Activated CD4-positive, CD25-positive, alpha-beta regulatory T cell (primary cell): ENCODE measurements at places on chromosomes 3 and 15.

DNA sequence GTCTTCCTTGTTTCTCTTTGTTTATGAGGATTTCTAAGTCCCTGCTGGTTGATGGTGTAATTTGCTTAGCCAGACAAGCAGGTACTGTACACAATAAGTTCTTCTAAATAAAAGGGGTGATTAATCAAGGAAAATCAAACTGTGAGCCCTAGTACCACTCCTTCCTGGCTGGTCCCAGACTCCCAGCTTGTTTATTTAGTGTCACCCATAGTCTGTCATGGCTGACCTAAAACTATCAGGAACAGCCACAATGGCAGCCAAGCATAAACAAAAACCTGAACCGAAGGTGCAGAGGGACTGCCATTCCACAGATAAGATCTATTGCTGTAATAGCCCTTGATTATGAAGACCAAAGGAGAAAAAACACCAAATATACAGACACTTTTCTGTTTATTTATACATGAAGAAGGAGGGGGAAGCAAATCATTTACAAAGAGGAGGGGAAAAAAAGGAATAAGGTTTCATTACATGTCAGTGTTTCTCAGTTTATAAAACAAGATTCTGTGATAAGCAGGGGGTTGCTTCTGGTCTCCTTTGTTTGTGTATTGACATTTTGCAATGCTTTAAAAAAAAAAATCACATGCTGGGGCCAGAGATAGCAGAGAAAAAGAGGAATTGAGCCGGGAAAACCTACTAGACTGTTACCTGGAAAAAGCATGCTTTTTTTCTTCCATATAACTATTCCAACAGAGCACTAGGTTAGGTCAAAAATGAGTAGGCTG, 182.4 kb upstream of the DPH6 start:
- DNase-seq: no peak

- DNase-seq: no peak
Measured at GRCh38 chr3:72361990-72362389, 486.3 kb downstream of the SHQ1 start.

GRCh38 chr3:194278186-194278845, 72.8 kb downstream of the CPN2 start:
- DNase-seq: no peak

DNA sequence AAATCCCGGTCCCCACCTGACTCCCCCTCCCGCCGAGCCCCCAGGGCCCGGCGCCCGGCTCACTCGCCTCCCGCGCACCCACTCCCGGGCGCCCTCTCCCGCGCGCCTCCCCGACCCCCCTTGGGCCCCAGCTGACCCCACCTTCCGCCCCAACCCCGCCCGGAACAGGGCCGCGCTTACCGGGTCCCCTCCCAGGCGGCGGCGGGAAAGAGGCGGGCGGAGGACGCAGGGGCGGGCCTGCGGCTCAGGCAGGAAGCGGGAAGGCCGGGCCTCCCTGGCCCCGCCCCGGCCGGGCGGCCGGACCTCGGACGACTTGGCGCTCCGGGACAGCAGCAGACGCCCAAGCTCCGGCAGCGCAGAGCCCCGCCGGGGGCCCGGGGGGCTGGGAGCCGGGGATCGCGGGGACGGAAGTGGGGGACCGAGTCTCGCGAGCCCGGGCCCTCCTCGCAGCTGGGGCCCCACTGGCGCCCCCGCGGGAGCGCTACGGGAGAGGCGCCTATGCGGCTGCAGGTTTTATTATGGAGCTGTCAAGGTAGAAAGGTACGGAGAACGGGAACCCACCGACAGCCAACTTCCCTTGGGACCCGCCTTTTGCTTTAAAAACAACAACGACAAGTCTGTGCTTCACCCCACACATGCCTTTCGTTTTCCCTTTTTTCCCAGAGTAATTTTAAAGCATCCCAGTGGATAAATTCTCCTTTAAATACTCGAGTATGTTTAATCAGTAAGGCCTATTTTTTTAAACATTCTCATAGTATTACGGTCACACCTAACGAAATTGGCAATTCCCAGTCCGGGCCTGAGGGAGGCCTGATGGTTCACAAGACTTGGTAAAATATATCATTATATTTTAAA, at the start of gene SLC41A3:
SLC41A3 (minus strand) TSS at position 212 of the 855 bp plus-strand sequence. CDS start 15,905 bp downstream, outside the sequence.
- peak; percentile 78 for DNase-seq

GRCh38 chr3:42256135-42256819, 9.7 kb downstream of the CCK start:
- no peak for DNase-seq

- DNase-seq: no peak
Measured at GRCh38 chr3:150975992-150976368, 3.5 kb upstream of the CLRN1 start.

GRCh38 chr3:122907471-122907870, 112.6 kb downstream of the SLC49A4 start:
- DNase-seq: no peak

- no peak for DNase-seq
Measured at GRCh38 chr3:30893678-30894325, 659 bp downstream of the GADL1 start.

- DNase-seq: no peak
Measured at GRCh38 chr3:195302431-195302830, 31.5 kb upstream of the XXYLT1 start.

GRCh38 chr3:118941236-118941635, 93.4 kb downstream of the IGSF11 start:
- DNase-seq: no peak

- no peak for DNase-seq
Measured at GRCh38 chr3:102195198-102195948, 239.4 kb upstream of the ZPLD1 start.

- no peak for DNase-seq
Measured at GRCh38 chr15:99102332-99103235, 2.3 kb upstream of the SYNM start.

GRCh38 chr3:162865466-162865865, 1368.9 kb downstream of the OTOL1 start:
- DNase-seq: no peak

- no peak for DNase-seq
Measured at GRCh38 chr3:188330138-188330537, 176.2 kb downstream of the LPP start.

DNA sequence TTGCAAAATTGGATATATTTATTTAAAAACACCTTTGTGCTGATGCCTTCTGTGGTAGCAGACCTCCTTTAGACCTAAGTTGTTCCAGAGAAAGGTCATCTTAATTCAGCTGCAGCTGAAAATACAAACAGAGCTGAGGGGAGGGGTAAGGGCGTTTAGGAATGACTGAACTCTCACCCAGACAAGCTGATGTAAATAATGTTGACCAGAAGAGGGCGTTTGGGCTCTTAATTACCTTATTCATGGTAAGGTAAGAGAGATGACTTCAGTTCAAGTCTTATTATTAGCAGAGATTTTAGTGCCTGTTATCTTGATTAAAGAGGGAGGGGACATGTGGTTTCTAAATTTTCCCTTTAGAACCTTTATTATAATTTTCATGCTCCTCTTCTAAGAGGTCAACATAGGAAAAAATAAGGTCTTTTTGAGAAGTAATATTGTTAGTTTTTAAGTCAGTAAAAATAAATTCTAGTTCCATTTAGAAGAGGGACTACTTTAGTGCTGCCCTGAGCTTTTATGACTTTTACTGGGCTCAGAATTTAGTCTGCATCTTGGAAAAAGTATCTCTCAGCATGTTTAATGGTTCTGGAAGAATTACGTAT, 46.3 kb downstream of the GPR171 start:
- DNase-seq: no peak

GRCh38 chr3:192827208-192827607, 90.4 kb downstream of the MB21D2 start:
- DNase-seq: no peak

GRCh38 chr3:196097373-196098154, 15.7 kb upstream of the TFRC start:
- DNase-seq: no peak

DNA sequence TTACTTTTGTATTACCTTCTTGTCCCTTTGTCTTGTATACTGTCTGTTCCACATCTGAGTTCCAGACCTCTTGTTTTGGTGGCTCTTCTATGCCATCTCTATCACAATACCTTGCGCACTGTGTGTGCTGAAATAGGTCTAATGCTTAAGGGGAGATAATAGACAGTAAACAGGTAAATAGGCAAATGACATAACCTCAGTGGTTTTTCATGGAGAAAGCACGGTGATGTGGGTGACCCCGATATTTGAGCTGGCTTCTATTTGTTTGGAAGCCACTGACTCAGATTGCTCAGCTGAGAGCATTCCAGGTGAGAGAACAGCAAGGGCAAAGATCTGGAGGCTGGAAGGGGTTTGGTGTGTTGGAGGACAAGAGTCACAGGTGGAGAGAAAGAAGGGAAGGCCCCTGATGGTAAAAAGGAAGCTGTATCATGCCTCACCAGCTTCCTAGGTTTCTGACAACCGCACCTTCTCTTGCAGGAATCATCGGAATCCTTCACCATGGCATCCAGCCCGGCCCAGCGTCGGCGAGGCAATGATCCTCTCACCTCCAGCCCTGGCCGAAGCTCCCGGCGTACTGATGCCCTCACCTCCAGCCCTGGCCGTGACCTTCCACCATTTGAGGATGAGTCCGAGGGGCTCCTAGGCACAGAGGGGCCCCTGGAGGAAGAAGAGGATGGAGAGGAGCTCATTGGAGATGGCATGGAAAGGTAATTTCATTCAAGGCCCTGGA, 795 bp downstream of the MCM2 start:
- DNase-seq: no peak

DNA sequence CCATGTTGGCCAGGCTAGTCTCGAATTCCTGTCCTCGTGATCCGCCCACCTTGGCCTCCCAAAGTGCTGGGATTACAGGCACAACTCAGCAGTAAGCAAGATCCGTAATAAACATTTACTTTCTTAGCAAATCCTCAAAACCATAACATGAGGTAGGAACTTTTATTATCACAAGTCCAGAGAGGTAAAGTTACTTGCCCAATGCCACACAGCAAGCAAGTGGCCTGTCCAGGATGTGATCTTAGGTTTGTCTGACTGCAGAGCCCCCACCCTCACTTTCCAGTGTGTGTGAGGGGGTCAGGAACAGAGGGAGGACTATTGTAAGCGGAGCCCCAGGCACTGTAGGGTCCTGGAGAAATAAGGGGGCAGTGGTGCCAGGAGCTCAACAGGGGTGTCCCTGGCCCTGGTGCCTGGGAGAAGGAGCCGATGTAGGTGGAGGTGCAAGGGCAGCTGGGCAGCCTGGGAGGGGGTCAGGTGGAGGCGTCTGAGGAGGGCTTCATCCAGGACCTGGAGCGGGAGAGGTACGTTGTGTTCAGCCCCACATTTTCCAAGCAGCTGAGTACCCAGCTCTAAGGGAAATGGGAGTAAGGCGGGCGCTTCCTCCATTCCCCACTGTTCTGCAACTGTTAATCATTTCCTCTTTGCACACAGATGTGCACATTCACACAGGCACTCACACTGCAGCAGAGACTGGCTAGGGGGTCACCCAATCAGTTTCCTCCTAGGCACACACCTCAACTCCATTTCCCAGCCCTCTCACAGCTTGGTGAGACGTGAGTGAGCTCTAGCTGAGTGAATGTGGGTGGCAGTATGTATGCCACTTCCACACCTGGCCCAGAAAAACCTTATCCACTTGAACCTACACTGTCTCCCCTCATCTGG, 5.9 kb downstream of the RPUSD3 start:
- no peak for DNase-seq
